Activated CD4-positive, alpha-beta T cell treated with anti-CD3 and anti-CD28 coated beads, Interleukin-2, amount 50 U/mL, for 48 hours (primary cell): ENCODE measurements at places on chromosomes 16 and 17.

- DNase-seq = no peak
Observed at GRCh38 chr17:44552361-44552760, 4.9 kb upstream of the FZD2 start.

DNA sequence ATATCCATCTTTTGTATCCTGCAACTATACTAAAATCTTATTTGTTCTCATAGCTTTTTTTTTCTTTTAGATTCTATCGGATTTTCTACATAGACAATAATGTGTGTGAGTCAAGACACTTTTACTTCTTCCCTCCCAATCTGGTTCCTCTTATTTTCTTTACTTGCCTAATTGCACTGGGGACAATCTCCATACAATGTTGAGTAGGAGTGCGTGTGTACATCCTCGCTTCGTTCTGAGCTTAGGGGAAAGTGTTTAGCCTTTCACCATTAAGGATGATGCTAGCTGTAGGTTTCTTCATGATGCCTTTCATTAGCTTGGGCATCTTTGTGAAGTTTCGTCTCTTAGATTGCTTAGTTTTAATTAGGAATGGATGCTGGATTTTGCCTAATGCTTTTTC, 2.9 kb downstream of the SPATA32 start:
- no peak for DNase-seq

DNA sequence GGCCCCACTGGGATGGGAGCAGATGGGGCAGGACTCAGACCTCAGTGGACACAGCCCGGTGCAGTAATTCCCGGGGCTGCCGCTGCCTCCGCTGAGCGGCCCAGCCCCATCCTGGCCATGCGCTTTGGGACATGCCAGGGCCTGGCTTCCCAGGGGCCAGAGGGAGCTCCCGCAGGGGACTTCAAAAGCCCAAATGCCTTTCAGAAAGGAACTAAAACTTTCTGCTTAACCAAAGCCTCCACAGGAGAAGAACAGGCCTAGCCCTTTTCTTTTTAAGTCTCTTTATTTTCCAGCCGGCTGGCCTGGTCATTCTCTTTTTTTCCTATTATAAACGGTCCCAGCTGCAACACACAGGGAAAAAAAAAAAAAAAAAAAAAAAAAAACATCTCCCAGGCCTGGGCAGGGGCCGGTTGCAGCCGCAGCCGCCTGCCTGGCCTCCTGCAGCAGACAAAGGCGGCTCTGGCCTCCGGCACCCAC, 10.7 kb upstream of the ZNF423 start:
- no peak for DNase-seq

- peak; percentile 56 for DNase-seq
Observed at GRCh38 chr16:27326738-27327585, 13.2 kb downstream of the IL4R start.

DNA sequence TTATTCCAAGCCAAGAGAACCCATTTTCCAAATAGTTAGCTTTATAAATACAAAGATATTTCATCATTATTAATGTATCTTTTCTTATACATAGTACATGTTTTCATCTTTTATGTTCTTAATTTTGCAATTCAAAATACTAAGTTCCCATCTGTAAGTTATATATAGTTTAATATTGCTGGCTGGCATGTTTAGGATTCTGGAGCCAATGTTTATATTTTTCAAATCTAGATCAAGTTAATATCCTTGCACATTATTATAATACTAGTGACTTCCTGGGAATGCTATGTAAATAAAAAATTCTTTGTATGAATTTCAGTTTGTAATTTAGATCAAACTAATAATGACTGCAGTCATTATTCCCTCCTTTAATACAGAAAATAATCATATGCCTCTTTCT, 189.7 kb downstream of the CNTNAP4 start:
- no peak for DNase-seq

GRCh38 chr16:74729783-74730683, 29.4 kb upstream of the MLKL start:
- no peak for DNase-seq

DNA sequence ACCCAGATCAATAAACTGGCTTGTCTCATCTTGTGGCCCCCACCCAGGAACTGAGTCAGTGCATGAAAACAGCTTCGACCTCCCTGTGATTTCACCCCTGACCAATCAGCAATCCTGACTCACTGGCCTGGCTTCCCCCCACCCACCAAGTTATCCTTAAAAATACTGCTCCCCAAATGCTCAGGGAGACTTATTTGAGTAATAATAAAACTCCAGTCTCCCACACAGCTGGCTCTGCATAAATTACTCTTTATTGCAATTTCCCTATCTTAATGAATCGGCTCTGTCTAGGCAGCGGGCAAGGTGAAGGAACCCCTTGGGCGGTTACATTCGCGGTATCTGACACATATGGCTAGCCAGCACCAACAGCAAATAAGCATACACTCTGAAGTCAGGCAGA, 9.8 kb upstream of the RABEP1 start:
- DNase-seq = peak; percentile 58

- no peak for DNase-seq
Observed at GRCh38 chr17:8574687-8575086, 55.8 kb downstream of the MYH10 start.
